ENCODE measurements at places on chromosomes 5 and 9.

DNA sequence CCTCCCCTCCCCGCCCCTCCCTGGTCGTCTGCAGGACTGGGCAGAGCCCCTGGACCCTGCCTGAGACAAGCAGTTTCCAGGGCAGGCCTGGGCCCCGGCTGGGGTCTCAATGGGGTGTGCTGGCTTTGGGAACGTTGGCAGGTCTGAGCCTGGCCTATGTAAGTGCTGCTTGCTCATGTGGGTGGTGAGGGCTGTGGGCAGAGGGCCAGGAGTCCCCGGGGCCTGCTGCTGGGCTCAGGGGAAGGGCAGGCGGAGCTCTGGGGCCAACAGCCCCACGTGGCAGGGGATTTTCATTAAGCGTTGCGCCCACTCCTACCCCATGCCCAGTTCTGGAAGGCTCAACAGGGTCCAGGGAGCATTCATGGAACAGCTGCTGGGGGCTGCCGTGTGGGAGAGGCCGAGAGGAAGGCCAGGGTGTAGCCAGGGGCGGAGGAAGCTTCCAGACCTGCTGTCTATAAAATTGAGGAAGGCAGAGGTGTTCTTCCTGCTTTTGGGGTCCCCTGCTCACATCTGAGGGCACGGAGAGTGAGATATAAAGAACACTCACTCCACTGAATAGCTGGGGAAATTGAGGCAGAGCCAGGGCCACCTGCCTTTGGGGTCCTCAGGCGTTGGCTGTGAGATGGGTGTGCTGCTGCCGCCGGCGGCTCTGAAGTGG lies 32.5 kb downstream of the RXRA start:
- no peak for DNase-seq

DNA sequence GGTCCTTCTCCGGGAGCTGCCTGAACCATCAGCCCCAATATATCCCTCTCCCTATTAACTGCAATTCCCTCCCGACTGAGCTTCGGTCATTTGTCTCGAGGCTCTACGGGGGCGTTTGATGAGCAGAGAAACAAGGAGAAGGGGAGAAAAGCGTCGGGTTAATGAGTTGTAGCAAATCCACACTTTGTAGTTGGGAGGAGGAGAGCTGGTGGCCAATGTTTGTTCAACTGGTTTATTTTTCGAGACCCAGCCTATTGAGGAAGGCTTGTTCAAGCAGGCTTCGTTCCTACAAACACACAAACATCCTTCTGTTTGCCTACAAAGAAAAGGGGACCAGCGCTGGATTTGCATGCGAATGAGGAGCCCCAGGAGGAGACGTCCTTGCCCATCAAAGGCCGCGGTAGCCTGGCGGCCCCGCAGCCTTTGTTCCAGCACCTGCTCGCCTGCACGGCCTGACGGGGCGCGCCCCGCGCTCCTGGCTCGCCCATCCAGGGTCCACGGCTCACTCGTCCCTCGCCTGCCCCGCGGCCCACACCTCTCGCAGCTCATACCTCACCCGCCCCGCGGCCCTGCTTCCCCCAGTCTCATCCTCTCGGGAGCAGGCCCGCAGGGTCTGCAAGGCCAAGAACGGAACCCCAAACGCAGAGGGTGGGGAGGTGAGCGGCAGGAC lies 4.6 kb downstream of the FOXD1 start:
- DNase-seq = no peak

- no peak for DNase-seq
Measured at GRCh38 chr9:93665128-93665636, 88.8 kb downstream of the PHF2 start.

DNA sequence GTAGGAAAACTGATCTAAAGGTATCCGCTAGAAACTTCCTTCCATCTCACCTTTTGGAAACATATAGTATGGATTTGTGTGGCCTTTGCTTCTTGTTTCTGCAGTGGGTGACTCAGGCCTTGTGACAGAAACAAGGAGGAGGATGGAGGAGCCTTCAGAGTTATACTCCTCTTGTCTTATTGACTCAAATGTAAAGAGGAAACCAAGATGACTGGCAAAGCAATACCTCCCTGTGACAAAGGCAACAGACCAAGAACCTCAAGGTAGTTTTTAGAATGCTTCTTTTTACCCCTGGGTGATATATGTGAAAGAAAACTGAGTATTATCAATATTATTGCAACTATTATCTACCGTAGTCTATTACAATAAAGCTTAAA lies 123.3 kb upstream of the SLIT3 start:
- DNase-seq = no peak

DNA sequence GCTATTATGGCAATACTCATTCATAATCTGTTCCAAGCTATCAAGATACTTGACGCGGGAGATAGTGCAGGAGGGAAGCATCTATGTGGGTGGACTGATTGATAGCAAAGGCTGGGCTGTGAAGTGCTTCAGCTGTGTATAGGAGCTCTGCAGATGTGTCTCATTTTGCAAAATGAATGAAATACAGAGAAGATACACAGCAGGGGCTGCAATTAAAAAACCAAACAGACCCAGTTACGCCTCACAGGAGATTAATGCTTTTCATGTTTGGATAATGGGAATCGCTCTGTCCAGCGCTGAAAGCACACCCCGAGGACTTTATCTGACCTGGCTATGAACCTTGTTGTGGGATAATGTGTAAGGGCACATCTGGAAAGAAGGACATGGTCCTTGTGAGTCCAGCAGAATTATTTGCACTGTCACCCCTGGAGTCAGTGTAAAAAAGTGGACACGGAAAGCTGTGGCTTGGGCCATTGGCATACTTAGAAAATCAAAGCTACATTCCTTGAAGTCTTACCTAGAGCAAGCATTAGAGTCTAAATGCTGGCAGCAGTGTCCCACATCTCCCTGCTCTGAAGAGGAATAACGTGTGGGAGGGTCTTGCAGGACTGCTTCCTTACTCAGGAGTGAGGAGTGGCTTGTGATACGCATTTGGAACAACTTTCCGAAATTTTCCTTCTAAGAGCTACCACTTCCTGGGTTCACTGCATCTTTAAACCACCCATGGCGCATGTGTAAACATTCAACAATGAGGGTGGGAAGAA lies 2.6 kb downstream of the SH3RF2 start:
- DNase-seq = no peak

GRCh38 chr5:163473635-163474243 lies 13.3 kb downstream of the HMMR start:
- DNase-seq = no peak

DNA sequence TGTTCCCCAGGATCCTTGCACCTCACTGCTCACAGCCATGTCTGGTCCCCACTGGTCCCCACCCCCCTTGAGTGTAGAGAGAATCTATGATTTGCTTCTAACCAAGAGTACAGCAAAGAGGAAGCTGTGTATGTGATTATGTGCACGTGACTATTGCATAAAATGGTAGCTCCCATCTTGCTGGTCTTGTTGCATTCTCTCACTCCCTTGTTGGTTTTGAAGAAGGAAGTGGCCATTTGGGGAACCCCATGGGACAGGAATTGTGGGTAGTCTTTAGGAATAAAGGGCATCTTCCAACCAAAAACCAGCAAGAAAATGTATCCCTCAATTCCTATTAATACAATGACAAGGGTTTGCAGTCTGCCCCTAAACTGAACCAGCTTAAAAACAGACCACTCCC lies 5.2 kb upstream of the FCN2 start:
- DNase-seq = no peak

DNA sequence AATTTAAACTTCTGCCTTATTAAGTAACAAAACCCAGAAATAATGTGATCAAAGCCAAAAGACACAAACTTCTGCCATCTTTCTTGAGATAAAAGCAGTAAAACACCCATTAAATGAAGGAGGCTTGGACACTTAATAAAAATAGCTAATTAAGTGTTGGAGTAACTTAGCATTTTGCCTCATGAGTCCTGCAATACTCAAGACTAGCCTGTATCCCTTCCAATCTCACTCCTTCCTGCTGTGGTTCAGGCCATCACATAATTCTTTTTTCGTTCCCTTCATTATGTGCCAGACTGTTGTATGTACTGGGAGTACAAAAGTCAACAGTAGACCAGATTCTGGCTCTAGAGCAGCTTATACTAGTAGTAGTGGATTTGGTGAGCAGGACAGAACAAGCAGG lies 250.2 kb downstream of the NFIB start:
- no peak for DNase-seq
